ENCODE measurements at places on chromosomes 12 and 14. TPM values are rescaled to one million over a fixed set of nuclear protein-coding genes. Genes with fewer than 3 reads are reported as not detected.

Gene NYNRIN
- 4.7 TPM for total RNA-seq

Gene MMAB
- 59.5 TPM for total RNA-seq

Gene LYZ
- 121 TPM for total RNA-seq

Gene KLHL33
- not detected for total RNA-seq

Gene RHEBL1
- 0.23 TPM for total RNA-seq

Data from esophagus squamous epithelium (tissue), 5 donors.